ENCODE measurements at places on chromosomes 6 and 20. TPM values are rescaled to one million over a fixed set of nuclear protein-coding genes. Genes with fewer than 3 reads are reported as not detected.

SOX4 gene
- total RNA-seq: 42.0 TPM

HRH3 gene
- total RNA-seq: not detected

SLC17A3 gene
- total RNA-seq: not detected

VSX1 gene
- not detected for total RNA-seq

WFDC10B gene
- not detected for total RNA-seq

C6orf15 gene
- total RNA-seq: not detected

TTBK1 gene
- under 0.01 TPM for total RNA-seq

NRSN1 gene
- total RNA-seq: not detected

STMND1 gene
- total RNA-seq: not detected

PPP1R16B gene
- total RNA-seq: under 0.01 TPM

MUCL3 gene
- total RNA-seq: not detected

CNR1 gene
- not detected for total RNA-seq

WFDC9 gene
- total RNA-seq: not detected

Data from smooth muscle cell of trachea (primary cell).